Endodermal cell (in vitro differentiated cells): ENCODE measurements at places on chromosomes 12 and 14. TPM values are rescaled to one million over a fixed set of nuclear protein-coding genes. Genes with fewer than 3 reads are reported as not detected.

Gene DCD
- not detected in 3 replicates for total RNA-seq

Gene TNFAIP2
- 12.1 to 19.1 TPM (median 16.8 TPM) in 3 replicates for total RNA-seq

Gene PEBP1
- 153 and 170 TPM in 2 replicates for total RNA-seq

- DNase-seq, result no peak
Measured at GRCh38 chr12:65728455-65728847, 95.8 kb upstream of the HMGA2 start.

- no peak for DNase-seq
Measured at GRCh38 chr12:50772470-50772869, 8.6 kb downstream of the ATF1 start.

GRCh38 chr12:4211372-4211771 lies 62.2 kb upstream of the CCND2 start:
- DNase-seq, result no peak

DNA sequence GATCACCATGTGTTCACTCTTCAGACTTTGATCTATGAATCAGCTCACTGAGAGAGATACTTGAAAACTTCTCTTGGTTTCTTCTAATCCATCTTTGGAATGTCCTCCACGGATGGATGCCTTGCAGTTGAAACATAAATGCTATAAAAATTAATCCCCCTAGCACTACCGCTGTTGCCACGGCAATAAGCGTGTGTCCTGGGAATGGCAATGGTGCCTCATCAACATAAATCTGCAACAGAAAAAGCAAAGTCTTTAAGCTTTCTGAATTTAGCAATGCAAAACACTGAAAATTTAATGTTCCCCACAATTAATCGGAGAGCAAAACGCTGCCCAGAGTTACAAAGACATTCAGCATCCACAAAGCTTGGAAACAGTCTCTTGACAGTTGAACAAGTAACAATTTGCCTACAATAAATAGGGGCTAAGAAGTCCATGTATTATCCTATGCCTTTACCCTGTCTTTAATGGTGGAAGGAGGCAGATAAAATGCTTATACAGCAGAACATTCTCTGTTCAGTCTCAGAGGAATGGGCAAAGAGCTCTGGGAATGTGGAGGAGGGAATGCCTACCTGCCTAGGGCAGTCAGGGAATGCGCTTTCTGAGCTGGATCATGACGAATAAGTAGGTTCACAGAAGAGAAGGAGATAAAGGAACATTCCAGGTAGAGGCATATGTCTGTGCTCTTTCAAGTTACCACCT lies 70.9 kb upstream of the PPP4R3A start:
- no peak for DNase-seq

GRCh38 chr12:67286257-67286656 lies 17.1 kb downstream of the CAND1 start:
- DNase-seq, result no peak

DNA sequence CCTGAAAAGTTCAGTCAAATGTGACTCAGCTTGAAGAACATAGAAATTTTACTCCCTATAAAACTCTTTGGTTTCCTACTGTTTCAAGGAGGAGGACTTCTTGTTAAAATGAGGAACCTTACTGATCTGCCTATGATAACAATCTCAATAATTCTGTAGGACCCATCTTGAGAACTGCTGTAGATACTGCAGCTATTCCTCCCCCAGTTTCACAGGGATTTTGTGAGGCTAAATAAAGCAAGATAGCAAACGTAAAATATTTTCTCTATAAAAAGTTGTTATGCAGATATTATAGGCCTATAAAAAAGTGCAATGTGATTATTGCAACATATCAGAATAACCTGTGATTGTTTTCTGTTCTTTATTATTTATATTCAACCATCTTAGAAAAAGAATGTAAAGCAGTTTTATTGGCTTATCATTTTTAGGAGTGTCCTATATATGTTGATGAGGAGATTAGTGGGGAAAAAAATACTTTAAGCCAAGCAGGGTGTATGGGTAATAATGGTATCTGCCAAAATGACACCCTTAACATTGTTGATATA lies 12.1 kb downstream of the CLEC14A start:
- DNase-seq, result no peak
